ENCODE measurements at places on chromosomes 7 and 10.

DNA sequence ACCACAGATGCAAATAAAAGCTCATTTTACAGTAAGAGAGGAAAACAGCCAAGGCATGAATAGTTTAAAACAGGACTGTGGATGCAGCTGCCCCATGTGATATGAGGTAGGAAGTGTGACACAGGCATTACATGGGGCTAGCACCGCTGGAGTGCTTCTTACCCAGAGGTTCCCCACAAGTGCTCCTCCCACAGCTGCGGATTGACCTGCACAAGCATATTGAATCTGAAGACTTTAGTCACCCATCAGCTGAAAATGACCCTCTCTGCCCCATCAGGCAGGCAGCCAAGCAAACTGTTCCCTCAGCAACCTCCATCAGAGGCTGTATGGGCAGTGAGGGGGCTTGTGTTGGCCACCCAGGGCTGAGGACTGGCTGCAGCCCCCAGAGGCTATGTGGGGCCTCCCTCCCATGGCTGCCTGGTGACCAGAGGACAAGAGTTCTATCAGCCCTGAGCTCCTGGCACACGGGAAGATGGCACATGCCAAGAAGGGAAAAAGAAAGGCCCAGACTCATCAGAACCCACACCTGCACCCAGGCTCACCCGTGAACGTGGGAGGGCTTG lies 98.7 kb downstream of the TCERG1L start:
- DNase-seq = no peak

DNA sequence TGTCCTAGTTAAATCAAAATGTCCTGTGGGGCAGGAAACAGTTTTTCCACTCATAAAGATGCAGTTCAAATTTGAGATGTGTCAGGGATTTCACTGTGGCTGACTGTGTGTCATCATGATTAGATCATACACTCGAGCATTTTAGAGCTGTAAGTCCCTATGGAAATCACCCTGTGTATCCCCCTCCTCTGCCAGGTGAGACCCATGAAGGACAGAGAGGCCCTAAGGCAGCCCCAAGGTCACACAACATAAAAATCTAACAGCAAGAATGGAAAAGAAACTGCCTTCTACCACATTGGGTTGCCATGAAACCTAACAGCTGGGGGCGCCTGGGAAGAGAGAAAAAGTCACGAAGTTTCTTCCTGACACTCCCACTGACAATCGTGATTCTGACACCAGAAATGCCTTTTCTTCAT lies 135.8 kb downstream of the KCNMA1 start:
- no peak for DNase-seq

- DNase-seq = no peak
Observed at GRCh38 chr10:103278862-103279298, 1.9 kb downstream of the INA start.

DNA sequence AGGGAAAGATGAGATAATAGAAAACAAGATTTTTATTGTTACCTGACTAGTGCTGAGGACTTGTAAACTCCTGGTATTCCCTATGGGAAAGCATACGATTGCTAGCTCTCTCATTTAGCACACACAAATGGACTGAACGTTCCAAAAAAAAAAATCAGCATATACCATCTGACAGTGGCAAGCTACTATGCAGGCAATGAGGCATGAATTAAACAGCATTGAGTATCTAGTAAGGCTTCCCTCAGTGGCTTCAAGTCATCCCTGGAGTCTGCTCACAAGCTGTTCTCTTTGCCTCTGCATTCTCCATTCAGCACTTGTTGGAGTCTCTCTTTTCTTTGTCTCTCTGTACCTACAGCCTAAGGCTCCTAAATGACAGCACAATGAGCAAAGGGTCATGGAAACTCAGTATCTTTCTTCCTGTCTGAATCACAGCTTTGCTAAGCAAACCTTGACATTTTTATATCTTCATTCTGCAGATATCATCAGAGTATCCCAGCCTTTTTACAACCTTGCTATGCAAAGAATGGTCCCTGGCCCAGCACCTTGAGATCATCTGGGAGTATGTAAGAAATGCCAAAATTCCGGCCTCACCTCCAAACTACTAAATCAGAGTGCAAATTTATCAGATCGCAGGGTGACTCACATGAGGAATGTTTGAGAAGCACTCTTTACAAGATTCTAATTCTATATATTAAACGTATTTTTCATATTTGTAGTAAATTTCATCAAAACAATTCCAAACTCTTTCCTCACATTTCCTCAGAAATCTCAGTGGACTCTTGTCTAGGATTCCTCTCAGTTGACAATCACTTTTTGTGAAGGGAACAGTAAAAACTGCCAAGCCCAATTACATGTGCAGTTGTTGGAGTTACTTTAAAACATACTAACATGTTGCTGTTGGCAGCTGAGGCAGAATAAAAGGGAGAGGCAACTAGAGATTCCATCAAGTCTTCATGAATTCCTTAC lies 10.8 kb upstream of the LIPA start:
- no peak for DNase-seq
